ENCODE measurements at places on chromosomes 12 and 14.

DNA sequence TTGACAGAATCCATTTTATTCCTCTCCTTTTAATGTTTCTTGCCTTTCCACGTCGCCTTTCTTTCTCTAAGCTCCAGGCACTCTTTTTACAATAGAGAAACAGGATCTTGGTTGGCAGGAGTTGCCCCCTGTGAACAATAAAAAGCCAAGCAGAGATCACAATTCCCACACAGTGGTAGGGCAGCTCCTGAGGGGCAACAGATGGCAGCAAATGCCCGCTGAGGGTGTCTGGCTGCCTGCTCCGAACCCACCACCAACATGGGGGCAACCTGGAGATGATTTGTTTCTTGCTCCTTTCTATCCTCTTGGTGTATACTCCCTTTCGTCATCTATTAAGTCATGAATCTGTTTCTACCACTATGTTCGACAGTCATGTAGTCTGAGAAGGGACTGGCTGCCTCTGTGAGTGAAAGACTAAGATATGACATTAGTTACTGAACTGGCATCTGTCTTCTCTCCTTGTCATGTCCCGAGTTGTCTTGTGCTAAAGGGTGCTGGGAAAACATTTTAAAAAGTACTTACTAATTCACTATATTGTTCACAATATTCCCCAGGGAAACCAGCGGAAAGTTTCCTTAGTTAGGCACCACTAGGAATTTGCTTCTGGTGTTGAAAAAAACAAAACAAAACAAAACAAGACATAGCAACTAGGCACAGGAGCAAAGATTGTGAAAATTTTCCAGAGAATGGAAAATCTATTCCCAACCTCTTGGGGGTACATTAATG lies 170.1 kb downstream of the STXBP6 start:
- no peak for DNase-seq

GRCh38 chr12:132986885-132987225 lies 688 bp downstream of the ZNF26 start:
- no peak for DNase-seq

GRCh38 chr14:74964787-74965485 lies 9.5 kb upstream of the PGF start:
- no peak for DNase-seq

DNA sequence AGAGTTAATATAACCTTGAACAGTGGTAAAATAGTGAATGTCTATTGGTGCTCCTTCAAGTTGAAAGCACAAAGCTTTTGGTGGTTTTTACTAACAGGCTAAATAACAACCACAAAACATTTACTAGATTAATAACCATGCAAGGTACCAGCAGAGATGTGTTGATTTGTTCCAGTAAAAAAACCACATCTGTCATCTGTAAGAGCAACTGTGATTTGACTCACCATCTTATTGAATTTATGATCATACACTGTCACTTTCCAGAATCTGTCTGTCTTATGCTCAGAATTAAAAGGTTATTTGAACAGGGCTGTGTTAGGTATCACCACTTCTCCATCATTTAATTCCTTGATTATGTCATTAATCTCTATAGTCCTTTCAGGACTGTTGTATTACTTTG lies 107.0 kb upstream of the PTHLH start:
- no peak for DNase-seq

DNA sequence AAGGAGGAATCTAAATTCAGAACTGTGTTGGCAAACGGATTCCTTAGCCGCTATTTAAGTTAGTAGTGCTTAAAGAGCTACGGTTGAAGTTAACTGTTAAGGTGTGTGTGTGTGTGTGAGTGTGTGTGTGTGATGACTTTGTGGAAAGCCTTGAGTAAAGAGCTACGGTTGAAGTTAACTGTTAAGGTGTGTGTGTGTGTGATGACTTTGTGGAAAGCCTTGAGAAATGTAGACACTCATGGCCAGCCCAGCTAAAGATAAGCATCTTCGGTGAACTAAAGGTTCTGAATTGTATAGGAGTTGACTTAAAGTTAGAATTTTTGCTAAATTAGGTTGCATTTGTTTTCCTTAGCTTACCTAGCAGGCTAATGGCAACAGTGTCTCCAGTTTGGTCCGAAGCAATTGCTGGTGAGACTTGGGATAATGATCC lies 1.4 kb downstream of the KTN1 start:
- DNase-seq = no peak

GRCh38 chr12:78835493-78835892 lies 29.1 kb upstream of the SYT1 start:
- no peak for DNase-seq

DNA sequence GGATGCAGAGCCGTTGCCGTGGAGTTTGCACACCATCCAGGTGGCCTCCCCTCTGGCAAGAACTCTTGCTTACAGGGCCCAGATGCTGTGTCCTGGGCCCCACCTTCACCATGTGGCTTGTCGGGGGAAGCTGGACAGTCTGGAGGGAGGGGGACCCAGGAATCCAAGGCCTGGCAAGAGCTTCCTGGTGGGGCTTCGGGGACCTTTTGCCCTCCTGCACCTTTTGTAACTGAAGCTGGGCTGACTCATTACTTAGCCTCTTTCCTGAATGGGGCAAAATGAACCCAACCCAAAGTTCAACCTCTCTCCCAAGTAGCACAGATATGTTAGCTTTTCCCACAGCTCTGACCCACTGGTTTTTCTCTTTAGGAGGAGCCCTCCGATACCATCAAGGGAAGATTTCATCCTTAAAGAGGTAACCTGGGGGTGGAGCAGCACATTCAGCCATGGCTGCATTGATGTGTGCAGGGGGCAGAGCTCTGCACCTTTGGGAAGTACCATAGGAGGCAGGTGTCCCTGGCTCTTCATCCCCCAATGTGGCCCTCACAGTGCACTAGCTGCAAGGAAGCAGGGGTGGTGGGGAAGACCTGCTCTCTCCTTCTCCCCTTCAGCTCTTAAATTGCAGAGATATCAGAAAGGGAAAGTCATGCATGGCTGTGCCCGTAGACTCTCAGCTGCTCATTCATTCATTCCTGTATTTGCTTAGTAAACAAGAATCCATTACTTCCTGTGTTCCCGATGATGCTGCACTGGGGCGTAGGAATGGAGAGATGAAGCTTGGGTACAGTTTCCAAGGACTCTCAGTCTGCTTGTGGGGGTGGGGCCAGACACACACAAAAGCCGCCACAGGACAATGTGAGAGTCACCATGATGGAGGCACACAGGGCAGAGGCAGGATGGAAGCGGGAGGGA lies 13.0 kb downstream of the MVK start:
- DNase-seq = no peak

DNA sequence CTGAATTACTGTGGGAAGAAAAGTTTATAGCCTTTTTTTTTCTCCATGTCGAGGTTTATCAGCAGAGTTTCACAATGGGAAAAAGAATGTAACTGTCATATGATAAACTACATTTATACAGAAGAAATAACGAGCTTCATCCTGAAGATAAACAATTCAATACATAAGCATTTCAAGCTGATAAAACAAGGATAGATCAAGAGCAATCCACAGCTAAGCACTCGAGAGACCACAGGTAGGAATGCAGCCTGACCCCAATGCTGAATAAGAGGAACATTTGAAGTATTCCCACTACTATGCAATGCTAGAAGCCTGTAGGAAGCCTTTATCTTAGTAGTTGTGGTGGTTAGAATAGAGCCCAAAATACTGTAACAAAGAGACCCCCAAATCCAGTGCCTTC lies 32.6 kb upstream of the DAAM1 start:
- no peak for DNase-seq

DNA sequence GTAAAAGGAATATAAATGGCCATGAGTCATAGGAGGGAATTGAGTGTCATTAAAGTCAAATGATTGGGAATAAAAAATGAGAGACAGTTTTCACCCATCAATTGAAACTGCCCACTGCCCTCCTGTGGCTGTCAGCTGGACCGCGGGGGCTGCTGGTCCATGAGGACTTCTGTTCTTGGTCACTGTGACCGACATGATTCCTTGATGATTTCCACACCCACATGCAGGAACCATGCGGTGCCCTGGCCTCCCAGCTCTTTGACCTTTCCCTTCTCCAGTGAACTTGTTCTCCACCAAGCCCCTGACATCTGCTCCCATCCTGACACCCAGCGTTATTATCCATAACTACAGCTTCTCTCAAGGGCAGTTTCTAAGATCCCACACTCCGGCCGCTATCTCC lies 48.4 kb downstream of the C12orf75 start:
- DNase-seq = peak; percentile 39

DNA sequence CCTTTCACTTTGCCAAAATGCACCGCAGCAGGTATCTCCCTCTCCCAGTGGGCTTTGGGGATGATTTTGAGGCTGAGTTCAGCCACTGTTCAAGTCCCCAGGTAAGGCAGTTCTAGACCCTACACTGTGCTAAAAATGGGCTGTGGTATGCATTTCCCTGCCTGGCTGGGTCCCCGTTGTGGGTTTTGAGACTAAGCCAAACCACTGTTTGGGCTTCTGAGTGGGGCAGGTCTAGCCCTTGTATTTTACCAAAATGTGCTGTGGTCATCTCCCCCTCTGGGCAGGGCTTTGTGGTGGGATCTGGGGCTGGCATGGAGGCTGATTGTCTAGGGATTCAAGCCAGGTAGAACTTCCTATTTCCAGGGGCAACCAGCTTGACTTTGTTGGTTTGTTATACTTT lies 13.6 kb upstream of the OR4Q3 start:
- DNase-seq = no peak

DNA sequence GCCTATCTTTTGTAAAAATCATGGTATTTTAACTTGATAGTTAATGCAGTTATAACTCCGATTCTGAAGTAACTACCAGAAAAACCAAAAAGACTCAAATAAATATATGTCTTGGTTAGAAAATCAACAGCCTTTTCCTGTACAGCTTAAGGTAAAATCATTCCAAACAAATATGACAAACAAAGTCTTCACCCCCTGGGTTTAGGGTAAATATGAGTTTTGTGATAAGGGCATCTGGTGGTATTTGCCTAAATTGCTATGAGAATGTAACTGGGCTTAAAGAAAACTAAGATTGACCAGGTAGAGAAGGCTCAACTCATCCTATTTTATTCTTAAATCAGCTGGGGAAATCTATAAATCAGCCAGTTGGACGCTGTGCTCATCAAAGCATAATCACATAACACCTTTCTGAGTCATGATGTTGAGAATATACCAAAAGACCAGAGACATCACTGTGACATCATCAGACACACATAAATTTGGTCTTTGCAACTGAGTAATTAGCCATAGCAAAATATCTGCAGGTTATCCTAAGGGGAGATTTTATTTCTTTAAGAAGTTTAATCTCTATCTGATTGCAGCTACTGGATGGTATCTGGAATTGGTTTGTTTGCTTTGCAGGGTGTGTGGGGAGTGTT lies 133.9 kb downstream of the STXBP6 start:
- no peak for DNase-seq

Data from iPS-NIHi11 (cell line).